ENCODE measurements at places on chromosomes 2 and 18.
A peak's percentile ranks its signal among the peaks of the same experiment; 100 is the strongest.

DNA sequence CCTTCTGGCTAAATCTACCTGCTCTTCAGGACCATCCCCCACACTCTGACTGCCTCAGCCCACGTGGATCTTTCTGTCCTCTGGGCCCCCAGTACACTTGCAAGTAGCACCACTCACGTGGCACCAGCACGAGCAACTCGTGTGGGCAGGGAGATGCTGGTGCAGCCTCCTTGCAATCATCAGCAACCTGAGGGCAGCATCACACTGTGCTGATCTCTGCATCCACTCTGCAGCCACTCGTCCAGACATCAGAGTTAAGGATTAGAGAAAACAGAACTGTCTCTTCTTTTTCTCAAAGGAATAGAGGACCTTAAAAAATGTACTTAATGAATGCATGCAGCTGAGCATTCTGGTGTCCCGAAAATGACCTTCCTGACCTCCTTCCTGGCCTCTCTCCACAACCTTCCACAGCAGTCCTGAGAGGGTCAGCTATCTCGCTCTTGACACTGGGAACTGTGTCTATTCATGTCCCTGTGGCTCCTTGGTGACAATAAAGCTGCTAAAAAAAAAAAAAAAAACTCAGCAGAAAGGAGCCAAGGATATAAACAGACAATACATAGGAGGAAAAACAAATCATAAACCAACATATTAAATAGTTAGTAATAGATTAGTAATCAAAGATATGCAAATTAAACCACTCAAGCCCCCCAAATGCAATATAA lies 145.9 kb downstream of the ZBTB7C start:
- DNase-seq, result no peak

- no peak for DNase-seq
Observed at GRCh38 chr2:160315337-160315736, 115.3 kb upstream of the ITGB6 start.

GRCh38 chr2:18662689-18663088 lies 73.3 kb upstream of the NT5C1B start:
- no peak for DNase-seq

- DNase-seq, result no peak
Observed at GRCh38 chr18:42074704-42075103, 119.7 kb downstream of the PIK3C3 start.

GRCh38 chr18:59340817-59341216 lies 18.2 kb downstream of the LMAN1 start:
- DNase-seq, result no peak

- DNase-seq, result no peak
Observed at GRCh38 chr2:32498306-32498705, 129.5 kb upstream of the TTC27 start.

GRCh38 chr2:38498045-38498481 lies 104.7 kb downstream of the HNRNPLL start:
- no peak for DNase-seq

DNA sequence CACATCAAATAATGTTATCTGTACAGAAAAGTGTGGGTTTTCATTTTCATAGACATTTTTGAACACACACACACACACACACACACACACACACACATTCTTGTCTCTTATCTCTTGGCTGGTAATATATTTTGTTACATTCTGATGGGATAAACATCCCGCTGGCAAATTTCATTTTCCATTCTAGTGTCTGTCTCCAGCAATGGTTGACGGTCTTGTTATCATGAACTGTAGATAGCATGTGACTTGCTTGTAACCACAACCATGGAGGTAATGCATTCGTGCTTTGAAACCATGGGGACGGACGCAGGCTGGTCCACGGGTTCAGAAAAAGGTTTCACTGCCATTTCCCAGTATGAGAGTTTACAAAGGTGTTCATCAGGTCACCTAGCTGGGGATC lies 156.4 kb downstream of the PPP1R1C start:
- DNase-seq, result no peak

GRCh38 chr2:202278036-202278760 lies 12.6 kb downstream of the NOP58 start:
- DNase-seq, result no peak

- DNase-seq, result no peak
Observed at GRCh38 chr2:220101980-220102379, 474.6 kb downstream of the SLC4A3 start.

GRCh38 chr18:27582760-27583412 lies 397.8 kb upstream of the CHST9 start:
- no peak for DNase-seq

DNA sequence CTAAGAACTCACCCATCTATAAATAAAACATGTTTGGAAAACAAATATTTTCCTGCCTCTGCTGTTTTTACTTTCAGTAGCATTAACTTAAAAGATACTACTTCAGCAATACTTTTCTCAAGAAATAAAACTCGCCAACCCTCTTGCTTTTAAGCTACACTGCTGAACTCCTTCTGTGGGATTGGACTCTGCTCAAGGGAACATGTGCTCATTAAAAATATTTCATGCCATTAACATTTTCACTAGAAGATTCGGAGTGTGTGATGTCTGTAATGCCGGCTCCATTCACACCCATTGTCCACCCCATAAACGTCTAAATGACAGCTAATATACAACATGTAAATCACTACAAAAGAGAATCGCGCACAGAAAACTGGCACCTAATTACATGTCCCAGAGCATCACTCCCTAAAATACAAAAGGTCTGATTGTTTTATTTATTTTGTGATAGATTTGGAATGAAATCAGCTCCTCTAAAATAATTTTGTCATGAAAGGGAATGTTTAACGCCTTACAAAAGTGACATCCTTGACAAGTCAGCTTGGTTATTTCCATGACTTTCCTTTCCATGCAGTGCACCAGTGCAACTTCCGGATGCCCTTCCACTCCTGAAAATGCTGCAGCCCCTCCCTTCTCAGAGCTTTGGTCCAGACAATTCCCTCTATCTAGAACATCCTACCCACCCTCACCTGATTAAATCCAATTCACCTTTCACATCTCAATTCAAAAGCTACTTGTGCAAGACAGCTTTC lies 73.1 kb downstream of the ANKRD44 start:
- DNase-seq, result no peak

GRCh38 chr2:59044736-59045135 lies 803.6 kb upstream of the FANCL start:
- DNase-seq, result no peak

GRCh38 chr18:48820483-48821250 lies 130.1 kb downstream of the SMAD7 start:
- no peak for DNase-seq

DNA sequence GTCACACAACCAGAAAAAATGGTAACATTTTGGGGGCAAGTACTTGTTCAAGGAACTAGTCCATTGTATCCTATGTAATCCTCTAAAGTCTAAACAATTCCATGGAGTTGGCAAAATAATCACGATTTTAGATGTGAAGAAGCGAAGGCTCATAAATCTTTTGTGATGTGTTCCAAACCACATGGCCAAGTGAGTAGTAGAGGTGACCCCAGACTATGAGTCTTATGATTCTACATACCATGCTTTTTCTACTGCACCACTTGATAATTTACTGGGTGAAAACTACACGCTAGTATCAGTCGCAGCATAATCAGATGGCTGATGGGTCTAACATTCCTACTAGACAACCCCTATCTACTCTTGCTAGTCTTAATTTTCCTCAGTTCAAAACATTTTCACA lies 371.4 kb downstream of the OSR1 start:
- DNase-seq, result no peak

DNA sequence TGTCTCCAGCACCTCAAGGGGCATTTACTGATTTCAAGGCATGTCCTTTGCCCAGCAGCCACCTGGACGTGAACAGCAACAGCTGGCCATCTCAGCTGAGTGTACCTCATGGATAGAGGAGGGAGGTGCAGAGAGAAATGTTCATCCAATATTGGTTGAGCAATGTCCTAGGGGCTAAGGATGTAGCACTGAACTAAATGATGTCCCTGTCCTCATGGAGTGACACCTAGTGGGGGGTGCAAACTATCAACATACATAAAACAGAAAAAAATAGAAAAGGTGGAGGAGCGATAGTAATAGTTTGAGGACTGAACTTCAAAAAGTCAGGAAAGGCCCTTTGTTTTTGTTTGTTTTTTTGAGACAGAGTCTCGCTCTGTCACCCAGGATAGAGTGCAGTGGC lies 4.8 kb upstream of the UGGT1 start:
- no peak for DNase-seq

GRCh38 chr2:145321344-145321743 lies 801.4 kb upstream of the ZEB2 start:
- no peak for DNase-seq

DNA sequence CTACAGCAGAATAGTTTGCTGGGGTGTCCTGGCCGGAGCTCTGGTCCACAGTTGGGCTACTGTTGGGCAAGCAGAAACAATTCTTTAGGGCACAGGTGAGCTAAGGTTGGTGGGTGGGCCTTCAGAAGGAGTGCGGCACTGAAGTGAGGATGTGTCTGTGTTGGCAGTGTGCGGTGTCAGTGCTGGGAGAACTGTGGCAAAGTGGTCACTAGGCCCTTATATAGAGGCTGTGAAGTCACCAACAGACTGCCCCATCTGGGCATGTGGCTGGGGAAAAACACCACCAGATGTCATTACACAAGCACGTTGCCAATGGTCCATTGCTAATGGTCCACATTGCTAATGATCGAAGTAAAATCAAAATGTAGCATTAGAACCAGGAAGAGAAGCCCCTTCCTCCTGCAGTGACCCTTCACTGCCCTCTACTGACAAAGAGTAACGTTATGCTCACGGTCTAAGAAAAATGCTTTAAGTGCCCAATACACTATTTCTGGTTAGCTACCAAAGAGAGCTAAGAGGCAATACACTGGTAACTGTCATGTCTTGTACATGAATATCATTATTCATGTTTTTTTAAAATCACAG lies 21.3 kb downstream of the SCN1A start:
- no peak for DNase-seq

DNA sequence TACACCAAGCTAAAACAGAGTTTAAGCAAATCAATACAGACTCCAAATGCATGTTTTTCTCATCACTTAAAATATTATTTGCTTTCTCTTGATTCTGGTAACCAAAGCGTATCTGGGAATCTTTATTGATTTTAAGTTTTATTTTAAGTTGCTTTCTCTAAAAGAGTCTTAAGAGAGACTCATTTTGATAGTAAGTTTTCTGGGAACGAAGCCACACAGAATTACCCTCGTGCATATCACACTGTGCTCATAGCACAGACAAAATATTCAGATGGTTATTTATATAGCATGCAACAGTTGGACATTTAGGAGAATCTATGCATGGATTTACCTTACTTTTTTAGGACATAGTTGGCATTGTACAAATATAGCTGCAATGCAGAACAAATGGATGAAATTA lies 597.5 kb upstream of the NRXN1 start:
- DNase-seq, result no peak

GRCh38 chr18:54740136-54740846 lies 88.0 kb upstream of the RAB27B start:
- DNase-seq, result no peak

DNA sequence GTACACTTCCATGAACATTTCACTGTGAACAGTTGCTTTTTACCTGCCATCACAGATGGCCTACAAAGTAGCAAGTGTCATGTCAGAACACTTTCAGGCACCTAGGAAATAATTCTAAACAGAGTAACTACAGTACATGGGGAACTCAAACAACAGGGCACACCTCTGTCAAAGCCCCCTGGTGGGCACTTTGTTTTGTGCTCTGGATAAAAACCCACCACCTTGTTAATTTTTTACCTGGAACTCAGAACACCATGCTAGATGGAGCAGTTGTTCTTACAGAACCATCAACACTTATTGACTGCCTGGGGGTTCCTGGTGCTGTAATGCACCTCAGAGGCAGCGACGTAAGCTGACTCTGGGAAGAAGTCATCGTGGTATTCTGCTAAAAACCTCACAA lies 2.3 kb downstream of the MSL3B start:
- no peak for DNase-seq

DNA sequence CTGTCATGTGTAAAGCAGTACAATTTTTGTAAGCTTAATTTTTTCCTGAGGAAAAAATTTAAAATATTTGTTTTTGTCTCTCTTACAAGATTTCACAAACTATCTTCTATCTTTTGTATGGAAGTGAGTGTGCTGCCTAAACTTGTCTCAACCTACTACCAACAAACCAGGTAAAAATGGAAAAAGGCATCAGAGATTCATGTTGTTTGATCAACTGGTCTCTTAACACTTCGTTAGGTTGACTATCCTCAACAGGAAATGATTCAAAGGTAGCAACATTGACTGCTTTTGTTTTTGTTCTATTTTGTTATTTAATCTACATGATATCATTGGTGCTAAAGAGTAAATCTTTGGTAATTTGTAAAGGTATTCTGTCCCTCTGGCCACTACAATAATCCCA lies 47.7 kb upstream of the RND3 start:
- no peak for DNase-seq

DNA sequence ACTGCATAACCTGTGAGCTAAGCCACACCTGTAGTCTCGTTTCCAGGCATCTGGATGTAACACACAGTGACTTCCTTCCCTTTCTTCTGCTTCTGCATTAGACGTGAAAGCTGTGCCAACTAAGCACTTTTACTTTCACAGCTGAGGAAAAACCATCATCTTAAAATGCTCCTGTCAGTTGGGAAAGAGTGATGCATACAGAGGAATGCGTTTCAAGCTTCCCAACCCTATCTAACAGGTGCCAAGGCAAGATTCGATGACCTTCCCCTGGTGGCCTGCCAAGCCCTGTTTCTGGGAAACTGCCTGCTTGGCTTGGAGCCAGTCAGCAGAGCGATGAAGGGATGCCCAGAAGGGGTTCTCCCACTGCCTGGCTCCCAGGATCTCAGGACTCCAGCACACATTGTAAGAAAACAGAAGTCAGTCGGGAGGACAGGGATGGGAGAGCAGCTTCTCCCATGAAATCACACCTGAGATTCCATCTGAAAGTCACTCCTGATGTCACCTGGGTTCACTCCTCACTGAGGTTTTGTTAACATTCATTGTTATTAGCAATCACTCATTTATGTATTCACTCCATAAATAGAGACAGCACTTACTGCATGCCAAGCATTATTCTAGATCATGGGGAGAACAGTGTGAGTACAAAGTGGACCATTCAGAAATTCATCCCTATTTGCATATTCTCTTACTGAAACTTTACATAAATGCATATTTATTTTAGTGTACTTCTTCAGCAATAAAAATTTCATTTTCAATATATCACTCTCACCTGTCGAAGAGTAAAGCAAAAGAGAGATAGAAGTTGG lies 64.1 kb downstream of the DTNA start:
- DNase-seq, result no peak

- DNase-seq, result no peak
Observed at GRCh38 chr2:128485761-128486639, 167.3 kb upstream of the HS6ST1 start.

DNA sequence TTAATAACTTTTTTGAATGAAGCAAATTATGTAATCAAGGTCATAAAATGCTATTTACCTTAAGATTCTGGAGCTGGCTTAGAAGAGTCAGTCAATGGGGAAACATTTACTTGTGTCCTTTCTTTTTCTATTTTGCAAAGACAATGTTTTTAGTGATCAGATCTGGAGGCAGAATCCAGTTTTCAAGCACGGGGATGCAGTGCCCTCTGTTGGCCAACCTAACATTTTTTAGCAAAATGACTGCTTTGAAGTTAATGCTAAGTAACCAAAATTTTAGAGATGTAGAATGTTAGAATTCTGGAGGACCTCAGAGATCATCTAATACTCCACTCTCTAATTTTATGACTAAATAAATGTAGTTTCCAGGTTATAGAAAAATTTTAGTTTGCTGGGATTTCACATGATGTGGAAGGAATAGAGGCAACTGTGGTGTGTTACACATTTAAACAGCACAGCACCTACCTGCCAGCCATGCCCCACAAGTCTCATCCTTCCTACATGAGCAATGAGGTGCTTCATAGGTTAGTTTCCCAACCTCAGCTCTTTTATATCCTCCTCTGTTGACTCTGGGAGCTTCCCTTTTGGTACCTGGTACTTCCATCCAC lies 23.6 kb upstream of the SLC9A4 start:
- peak; percentile 40 for DNase-seq

Measured in T47D (cell line).